Dermis lymphatic vessel endothelial cell (primary cell): ENCODE measurements at places on chromosomes 7 and 10. TPM values are rescaled to one million over a fixed set of nuclear protein-coding genes. Genes with fewer than 3 reads are reported as not detected.

Gene GCK
- total RNA-seq: 0.09 and 0.22 TPM in 2 replicates

Gene LIPJ
- total RNA-seq: not detected in 2 replicates

Gene ESYT2
- 48.4 and 54.4 TPM in 2 replicates for total RNA-seq

Gene ELMO1
- total RNA-seq: 26.4 and 39.9 TPM in 2 replicates

Gene TLX1
- total RNA-seq: not detected in 2 replicates

Gene SPDYE9
- not detected in 2 replicates for total RNA-seq

Gene ACTL6B
- total RNA-seq: not detected in 2 replicates

Gene PAX4
- total RNA-seq: not detected in 2 replicates

Gene NODAL
- not detected in 2 replicates for total RNA-seq

Gene TAS2R16
- not detected in 2 replicates for total RNA-seq

Gene CALML3
- not detected in 2 replicates for total RNA-seq

Gene KNDC1
- total RNA-seq: not detected in 2 replicates

Gene RNF133
- 0.60 and 0.76 TPM in 2 replicates for total RNA-seq

Gene DBNL
- total RNA-seq: 99.4 and 116 TPM in 2 replicates

Gene GPR85
- 0.11 and 0.17 TPM in 2 replicates for total RNA-seq

Gene PDLIM1
- total RNA-seq: 95.5 and 104 TPM in 2 replicates

Gene UPK3BL2
- total RNA-seq: 0.60 and 2.3 TPM in 2 replicates

Gene PALD1
- 109 and 178 TPM in 2 replicates for total RNA-seq
